ENCODE measurements at places on chromosomes 4 and X.

- DNase-seq = no peak
Measured at GRCh38 chr4:182521011-182521410, 277.8 kb downstream of the TENM3 start.

DNA sequence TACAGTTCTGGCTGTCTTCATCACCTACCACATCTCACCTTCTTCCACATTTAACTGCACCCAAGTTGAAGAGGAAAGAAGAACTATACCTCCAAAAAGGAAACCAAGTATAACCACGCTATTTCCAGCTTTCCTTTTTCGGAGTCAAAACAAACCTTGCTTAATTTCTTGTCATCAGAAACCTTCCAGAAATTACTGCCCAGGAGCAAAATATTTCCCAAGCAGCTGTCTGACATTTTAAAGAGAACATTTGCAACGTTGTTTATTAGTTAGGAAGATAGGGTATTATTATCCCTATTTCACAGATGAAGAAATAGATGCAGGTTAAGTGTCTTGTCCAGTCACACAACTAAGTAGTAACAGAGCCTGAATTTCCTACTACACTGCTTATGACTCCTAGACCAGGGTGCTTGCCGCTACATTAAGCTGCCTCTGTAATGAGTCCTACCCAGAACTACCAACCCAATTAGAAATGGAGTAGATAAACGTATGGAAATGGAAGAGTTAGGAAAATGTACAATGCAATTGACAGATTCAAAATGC is 2.2 kb upstream of the ACSL4 start:
- no peak for DNase-seq

DNA sequence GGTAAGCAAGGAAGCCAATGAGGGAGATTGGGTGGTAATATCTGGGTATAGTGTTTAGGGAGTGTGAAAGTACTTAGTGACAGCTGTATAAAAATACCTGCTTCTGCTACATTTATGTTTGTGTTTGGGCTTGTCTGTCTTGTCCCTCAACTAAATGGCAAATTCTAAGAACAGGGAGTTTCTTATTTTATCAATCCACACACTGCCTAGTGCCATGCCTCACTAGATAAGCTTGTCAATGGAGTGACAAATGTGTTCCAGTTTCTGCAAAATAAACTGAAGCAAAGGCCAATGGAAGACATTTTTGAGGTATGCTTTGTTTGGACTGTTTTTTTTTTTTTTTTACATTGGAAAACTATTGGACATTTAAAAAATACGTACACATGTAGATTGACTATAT is 418.0 kb downstream of the SH2D1A start:
- no peak for DNase-seq

- DNase-seq = no peak
Measured at GRCh38 chrX:132740316-132741123, 217.9 kb downstream of the HS6ST2 start.

DNA sequence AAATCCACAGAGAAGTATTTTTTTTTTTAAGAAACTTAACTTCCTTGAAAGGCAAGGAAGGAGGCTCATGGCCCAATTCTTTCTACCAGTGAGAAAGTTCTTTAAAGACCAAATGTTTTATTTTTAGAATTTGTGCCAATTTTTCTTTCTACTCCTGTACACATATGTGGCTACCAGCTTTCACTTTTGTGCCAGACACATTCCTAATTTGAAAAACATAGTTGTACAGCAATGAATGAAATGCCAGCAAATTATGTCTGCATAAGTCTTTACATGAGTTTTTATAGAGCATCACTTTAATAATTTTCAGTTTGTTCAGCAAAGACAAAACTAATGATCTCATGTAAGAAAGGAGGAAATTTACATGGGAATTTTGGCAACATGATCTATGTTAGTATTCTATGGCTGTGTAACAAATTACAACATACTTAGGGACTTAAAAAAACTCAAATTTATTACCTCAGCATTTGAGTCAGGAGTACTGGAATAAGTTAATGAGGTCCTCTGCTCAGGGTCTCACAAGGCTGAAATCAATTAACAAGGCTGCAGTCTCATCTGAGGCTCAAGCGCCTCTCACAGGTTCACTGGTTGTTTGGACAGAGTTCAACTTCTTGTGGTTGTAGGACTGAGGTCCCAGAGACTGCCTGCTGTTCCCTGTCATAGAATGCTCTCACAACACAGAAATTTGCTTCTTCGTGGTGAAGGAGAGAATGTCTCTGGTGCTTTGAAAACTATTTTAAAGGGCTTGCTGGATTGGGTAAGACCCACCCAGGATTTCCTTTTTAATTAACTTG is 678.2 kb upstream of the FAM241A start:
- DNase-seq = no peak

DNA sequence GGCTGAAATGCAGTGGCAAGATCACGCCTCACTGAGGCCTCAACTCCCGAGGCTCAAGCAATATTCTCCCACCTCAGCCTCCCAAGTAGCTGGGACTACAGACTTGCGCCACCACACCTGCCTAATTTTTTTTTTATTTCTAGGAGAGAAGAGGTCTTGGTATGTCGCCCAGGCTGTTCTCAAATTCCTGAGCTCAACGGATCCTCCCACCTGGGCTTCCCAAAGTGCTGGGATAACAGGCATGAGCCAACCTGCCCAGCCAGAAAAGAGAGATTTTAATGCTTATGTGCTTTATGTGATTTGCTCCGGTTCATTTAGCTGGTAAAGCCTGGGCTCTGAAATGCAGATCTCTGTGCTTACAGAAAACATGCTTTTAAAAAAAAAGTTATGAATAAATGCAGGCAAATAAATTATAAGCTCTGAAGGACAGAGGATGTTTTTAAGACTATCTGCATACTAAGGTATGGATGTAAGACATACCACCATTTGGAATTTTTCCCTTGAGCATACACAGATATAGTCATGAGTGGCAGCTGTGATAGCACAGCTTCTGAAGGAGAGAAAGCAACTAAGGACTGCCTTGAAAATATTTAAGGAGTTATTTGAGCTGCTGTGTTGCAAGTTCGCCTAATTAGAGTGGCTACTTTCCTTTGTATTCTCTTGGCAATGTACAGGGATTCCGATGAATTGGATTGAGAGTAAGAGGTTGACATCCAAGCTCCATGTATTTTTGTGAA is 13.8 kb downstream of the GUCY1B1 start:
- DNase-seq = no peak

DNA sequence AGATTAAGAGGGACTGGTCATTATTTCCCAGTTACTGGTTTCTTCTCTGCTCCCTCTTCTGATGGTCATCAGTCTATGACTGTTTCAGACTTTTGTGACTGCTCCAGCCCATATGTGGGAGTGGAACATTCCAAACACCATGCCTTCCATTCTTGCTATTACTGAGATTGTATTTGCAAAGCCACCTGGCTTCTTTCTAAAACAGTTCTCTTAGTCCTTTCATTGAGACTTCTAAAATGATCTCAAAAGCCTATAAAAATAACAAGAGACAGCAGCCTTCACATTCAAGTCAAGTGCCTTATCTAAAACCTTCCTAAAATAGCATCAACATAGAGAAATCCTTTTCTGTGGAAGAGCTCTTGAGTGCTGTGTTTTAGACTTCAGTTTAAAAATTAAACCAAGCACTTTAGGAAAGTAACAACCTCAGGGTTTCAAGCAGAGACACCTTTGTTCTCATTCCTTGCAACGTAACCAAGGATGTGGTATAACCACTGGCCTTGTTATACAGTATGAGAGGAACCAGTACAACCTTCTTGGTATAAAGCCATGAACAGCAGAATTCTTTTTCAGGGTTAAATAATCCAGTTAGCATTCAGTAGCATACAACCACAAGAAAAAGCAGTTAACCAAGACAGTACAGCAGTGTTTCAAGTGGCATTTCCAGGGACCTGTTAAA is 97.1 kb downstream of the NFKB1 start:
- DNase-seq = no peak

DNA sequence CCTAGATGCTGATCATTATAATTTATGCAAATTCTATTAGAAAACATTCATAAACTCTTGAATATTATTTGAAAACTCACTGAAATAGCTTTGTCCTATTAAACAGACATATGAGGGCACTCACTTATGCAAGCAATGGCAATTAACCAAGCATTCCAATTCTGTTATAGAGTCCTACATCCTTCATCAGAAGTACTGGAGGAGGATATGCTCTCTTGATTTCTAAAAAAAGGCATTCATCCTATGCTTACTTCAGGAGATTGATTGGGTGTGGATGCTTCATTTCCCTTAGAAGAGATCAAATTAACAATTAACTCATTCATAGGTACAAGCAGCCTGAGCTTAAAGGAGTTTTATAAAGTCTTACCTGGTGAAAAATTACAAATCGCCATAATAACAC is 1317.2 kb downstream of the PCDH7 start:
- no peak for DNase-seq

GRCh38 chrX:39211501-39211900 is 410.2 kb downstream of the MID1IP1 start:
- no peak for DNase-seq

- DNase-seq = no peak
Measured at GRCh38 chr4:53943345-53944085, 120.9 kb downstream of the CHIC2 start.

DNA sequence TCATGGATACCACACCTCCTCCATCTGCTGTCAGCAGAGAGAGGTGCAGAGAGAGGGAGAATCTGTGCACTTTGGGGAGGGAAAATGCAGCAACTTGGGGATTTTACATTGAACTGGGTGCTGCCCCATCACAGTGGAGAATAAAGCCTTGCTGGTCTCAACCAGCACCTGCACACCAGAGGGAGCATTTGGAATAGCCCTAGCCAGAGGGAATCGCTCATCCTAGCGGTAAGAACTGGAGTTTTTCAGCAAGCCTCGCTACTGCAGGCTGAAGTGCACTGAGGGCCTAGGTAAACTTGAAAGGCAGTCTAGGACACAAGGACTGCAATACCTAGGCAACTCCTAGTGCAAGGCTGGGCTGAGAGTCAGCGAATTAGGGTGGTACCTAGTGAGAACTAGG is 148.7 kb downstream of the KDR start:
- DNase-seq = no peak

DNA sequence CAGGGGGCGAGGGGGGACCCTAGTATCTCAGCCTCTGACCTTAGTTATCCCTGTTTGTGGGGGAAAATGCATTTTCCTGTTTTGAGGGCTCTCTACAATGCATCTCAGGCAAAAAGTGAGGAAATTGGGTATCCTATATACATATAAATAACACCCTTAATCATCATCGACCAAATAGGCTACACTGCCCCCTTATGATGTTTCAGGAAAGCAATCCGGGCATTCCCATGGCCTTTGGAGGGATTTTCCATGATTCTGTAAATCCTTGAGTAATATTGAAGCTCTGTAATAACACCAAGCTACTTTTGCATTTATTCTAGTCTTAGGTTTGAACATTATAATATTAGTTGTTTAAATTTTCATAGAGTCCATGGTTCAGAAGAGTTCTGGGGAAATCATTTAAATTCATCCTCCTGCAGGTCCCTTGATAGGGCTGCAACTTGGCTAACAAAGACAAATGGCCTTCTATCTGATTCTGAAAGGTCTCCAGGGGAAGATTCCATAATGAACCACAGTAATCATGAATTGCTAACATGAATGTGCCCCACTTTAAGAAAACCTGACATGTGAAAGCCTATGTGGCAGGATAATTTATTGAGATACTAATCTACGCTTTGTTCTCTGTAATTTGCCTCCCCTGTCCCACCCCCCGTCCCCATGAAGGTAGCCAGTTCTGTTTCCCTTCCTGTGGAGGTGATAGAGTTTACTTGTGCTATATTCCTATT is 91.5 kb upstream of the SCOC start:
- DNase-seq = no peak

DNA sequence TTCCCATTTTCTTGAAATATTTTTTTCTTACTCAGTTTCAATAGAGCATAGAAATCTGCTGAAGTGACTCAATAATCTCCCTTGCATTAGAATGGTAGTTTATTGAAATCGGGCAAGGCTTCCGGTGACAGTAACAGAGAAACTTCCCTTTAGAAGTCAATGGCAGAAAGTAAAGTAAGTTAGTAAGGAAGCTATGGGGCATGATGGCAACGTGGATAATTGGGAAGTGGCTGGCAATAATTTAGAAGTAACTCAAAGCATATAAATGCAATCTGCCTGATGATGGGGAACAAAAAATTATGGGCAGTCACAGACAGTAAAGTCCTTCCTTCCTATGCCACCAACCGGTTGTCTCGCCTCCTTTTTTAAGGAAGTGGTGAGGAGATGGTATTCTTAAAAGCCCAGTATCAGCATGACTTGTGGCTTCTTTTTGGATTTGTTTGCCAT is 7.6 kb downstream of the CYBB start:
- DNase-seq = no peak

DNA sequence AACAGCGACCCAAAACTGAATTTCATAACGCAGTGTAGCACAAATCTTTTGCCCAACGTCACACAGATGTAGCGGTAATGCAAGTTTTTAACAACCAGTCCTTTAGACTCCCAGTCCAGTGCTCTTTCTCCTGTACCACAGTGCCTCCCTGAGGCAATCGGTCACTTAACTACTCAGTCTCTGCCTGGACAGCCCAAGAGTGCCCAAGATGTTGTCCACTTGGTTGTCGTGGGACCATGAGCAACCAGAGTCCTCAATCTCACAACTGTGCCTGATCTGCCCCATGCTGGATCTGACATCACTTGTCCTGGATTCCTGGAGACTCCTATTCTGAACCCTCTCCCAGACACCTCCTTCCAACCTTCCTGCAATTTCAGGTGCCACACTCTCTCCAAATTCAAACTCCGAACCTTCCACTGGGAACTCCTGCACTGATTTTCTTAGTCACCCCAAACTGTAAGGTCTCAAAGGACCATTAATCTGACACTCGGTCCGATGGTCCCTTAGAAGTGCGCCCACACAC is 702 bp downstream of the MMGT1 start:
- no peak for DNase-seq

DNA sequence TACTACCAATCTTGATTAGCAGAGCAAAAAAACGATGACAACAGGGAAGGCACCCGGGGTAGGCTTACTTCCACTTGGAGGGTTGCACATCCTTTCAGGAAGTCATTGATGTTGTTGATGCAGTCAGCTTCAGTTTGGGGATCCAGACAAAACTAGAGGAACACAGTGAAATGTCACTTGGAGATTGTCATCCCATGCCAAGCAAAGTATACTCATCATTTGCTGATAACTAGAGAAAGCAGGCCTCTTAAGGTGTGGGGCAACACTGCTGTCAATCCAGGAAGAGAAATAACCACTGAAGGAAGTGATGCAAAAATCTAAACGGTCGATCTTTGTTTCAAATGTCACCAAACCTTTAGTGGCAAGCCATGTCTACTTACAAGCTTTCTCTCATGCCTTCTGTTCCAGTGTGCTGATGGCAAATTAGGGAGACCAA is 1.4 kb downstream of the ARHGEF6 start:
- DNase-seq = no peak

GRCh38 chr4:112060212-112060611 is 85.0 kb upstream of the FAM241A start:
- DNase-seq = no peak

DNA sequence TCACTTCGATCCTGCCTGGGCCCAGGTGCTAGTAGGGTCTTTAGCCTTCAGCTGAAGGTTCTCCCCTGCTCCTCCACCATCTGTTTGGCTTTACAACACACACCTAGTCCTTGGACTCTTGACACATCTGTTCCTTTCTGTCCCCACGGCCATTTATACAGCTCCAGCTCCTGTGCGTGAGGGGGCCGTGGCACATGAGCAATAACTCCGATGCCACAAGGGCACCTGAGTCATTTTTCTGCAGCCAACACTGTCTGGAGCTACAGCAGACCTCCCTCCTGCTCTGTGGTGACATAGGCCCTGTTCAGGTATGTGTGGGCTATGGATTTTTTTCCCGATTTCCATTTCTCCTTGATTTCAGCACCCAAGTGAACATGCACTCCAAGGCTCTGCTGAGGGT is 44.7 kb upstream of the BCOR start:
- no peak for DNase-seq

GRCh38 chr4:71709961-71710360 is 73.9 kb downstream of the GC start:
- DNase-seq = no peak
